CD4-positive, alpha-beta memory T cell (primary cell): ENCODE measurements at places on chromosomes 16 and 17. TPM values are rescaled to one million over a fixed set of nuclear protein-coding genes. Genes with fewer than 3 reads are reported as not detected.
A peak's percentile ranks its signal among the peaks of the same experiment; 100 is the strongest.

- no peak for DNase-seq
These were observed 30.4 kb downstream of the KIAA0513 start for GRCh38 chr16:85057948-85058347.

GRCh38 chr17:21464611-21465021 is 88.5 kb downstream of the KCNJ12 start:
- DNase-seq, result no peak

GRCh38 chr16:85420501-85421337 is 192.4 kb upstream of the GSE1 start:
- DNase-seq, result peak; percentile 72

DNA sequence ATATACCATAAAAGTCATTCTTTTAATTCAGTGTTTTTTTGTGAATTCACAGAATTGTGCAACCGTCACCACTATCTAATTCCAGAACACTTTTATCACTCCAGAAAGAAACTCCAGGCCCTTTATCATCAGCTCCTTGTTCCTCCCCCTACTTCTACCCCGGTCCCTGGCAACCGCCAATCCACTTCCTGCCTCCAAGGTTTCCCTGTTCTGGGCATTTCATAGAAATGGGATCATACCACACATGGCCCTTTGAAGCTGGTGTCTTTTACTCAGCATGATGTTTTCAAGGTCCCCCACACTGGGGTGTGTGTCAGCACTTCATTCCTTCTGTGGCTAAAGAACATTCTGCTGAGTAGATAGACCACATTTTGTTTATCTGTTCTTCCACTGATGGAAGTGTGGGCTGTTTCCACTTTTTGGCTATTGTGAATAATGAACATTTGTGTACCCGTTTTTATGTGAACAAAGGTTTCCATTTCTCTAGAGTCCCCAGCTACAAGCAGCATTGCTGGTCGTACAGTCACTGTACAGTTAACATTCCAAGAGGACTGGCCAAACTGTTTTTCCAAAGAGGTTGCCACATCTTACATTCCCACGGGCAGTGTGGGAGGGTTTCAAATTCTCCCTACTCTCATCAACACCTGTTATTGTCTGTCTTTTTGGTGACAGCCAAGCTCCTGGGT is 75.8 kb upstream of the ZNF469 start:
- no peak for DNase-seq

SMPD3 gene
- 0.63 TPM for polyA plus RNA-seq

CD300H gene
- polyA plus RNA-seq, result not detected

DNA sequence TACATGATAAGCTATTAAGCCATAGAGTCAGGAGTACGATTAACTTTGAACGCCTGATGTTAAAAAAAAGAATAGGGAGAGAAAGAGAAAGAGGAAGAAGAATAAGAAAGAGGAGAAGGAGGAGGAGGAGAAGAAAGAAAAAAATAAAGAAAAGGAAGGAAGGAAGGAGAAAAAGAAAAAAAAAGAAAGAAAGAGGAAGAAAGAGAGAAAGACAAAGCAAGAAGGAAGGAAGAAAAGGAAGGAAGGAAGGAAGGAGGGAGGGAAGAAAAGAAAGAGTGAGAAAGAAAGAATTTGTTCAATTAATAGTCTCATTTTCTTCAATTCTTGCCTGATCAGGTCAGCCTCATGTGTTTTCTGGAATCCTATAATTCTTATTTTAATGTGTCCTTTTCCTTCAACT is 33.7 kb downstream of the HS3ST2 start:
- DNase-seq, result no peak

DNA sequence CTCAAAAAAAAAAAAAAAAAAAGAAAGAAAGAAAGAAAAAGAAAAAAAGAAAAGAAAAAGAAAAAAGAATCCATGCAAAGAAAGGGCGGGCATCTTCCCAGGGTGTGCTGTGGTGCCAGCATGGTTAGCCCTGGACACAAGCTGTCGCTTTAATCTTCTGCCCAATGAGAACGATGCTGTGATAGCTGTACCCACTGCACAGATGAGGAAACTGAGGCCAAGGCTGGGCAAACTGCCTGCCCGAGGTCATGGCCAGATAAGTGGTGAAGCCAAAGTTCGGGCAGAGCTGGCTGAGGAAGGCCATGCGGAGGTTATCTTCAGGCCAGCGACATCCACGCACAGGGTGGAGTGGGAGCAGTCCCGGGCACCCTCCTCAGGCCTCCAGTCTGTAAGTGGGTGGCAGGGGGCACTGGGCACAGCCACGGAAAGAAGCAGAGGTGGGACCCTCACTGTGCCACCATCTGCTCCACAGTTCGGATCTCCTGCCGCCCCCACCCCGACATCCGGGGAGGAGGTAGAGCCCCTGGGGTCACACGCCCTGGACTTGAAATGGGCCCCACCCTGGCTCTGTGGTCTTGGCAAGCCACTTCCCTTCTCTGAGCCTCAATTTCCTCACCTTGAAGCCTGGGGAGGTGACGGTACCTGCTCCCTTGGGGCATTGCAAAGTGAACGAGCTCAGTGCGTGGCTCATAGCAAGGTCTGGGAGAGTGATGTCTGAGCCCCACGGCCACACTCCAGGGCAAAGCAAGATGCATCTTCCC is 6.5 kb downstream of the FBXL16 start:
- no peak for DNase-seq

SCNN1G gene
- polyA plus RNA-seq, result not detected

DNA sequence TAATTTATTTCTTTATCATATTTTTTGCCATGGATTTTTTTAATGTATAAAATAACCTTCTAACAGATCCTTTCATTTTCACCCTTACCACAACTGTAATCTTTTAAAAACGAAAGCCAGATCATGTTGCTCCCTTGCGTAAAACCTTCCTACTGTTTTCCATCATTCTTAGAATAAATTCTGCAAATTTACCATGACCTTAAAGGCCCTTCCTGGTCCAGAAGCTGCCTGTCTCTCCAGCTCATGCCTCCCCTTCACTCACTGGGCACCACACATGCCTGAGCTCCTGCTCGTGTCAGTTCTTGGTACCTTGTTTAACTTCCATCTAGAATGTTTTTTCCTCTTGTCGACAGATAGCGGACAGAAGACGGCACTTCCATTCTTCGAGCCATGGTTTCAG is 245.0 kb upstream of the CDH5 start:
- no peak for DNase-seq

DNA sequence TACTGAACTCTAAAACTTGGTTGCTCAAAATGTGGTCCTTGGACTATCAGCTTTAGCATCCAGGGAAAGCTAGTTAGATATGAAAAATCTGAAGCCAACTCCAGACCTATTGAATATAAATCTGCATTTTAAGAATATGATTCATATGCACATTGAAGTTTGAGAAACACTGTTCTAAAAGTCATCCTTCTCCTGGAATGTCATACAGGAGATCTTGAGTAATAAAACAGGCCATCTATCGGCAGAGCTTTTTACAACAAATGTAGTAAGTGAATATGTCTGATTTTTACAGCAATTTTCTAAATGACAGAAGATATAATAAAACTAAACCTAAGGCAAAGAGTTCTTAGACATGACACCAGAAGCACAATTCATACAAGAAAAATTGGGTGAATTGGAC is 140.4 kb downstream of the PMP22 start:
- DNase-seq, result no peak

GRCh38 chr16:30755955-30756780 is 5.7 kb downstream of the CFAP119 start:
- no peak for DNase-seq

GRCh38 chr16:80862160-80862705 is 57.8 kb upstream of the CDYL2 start:
- DNase-seq, result no peak

DNA sequence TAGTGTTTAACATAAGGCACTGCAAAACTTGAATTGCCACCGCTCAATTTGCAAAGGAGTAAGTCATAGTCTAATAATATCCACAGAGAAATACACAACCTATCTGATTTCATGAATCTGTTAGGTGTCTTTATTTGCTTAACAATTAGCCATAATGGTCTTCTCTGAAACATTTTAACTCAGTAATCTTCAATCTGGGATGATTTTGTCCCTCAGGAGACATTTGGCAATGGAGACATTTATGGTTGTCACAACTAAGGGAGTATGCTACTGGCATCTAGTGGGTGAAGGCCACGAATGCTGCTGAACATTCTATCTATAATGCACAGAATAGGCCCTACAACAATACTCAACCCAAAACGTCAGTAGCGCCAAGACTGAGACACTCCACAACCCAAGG is 4.3 kb downstream of the UBE2G1 start:
- no peak for DNase-seq

GRCh38 chr17:72414967-72415853 is 294.4 kb downstream of the SOX9 start:
- no peak for DNase-seq

- DNase-seq, result no peak
These were observed 102.7 kb downstream of the UTP18 start for GRCh38 chr17:51362811-51363585.

DNA sequence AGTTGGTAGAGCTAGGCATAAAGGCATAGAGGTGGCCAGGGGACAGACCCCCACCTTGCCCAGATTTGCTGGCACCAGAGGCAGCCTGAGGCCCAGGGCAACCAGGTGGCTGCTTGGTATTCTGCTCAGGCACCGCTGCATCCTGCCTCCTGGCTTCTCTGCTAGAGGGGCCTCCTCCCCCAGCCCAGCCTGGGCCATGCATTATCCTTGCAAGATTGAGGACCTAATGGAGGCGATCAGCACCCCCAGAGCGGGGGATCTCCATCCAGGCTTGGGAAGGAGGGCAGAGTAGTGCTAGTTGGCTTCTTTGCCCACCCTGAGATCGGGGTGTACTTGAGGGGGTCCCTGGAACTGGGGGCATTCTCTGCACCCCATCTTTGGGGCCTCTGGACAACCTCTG is 23.8 kb downstream of the CDK5RAP3 start:
- no peak for DNase-seq

TBC1D3B gene
- not detected for polyA plus RNA-seq

- DNase-seq, result no peak
These were observed 101.4 kb downstream of the RAP1GAP2 start for GRCh38 chr17:2897605-2898004.

FZD2 gene
- not detected for polyA plus RNA-seq

RNF222 gene
- 0.08 TPM for polyA plus RNA-seq

DNA sequence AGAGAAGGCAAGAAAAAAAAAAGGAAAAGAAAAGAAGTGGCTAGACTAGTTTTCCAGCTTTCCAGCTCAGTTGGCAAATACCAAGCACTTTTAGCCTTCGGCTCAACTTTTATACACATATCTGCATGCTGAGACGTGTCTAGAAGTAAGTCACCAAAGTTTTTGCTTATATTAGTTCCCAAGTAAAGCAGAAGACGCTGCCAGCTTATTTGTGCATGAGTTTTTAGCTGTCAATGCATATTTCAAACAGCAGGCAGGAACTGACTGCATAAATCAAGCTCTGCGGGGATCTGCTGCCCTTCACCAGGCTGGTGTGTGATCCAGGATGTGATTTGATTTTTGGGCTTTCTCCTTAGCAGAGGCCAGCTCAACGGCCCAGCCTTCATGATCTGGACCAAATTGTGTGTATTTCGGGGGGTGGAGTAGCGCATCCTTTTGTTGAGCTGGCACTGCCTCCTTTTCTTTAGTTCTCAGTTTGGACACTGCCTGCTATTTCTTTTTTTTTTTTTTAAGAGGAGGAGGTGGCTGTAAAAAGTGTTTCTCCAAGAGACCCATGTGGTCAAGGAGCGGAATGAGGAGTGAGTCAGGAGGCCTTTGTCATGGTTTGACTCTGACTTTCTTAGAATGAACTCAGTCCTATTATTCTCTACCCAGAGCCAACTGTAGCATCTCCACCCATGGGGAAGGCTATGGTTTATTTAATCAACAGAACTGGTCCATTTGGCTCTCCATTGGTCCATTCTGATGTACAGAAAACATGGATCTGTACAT is 162.6 kb upstream of the XYLT1 start:
- DNase-seq, result no peak

GRCh38 chr17:80594431-80595269 is 50.0 kb downstream of the RPTOR start:
- no peak for DNase-seq

GRCh38 chr16:88686062-88686438 is 257 bp downstream of the SNAI3 start:
- no peak for DNase-seq

PPP4C gene
- 276 TPM for polyA plus RNA-seq

DNA sequence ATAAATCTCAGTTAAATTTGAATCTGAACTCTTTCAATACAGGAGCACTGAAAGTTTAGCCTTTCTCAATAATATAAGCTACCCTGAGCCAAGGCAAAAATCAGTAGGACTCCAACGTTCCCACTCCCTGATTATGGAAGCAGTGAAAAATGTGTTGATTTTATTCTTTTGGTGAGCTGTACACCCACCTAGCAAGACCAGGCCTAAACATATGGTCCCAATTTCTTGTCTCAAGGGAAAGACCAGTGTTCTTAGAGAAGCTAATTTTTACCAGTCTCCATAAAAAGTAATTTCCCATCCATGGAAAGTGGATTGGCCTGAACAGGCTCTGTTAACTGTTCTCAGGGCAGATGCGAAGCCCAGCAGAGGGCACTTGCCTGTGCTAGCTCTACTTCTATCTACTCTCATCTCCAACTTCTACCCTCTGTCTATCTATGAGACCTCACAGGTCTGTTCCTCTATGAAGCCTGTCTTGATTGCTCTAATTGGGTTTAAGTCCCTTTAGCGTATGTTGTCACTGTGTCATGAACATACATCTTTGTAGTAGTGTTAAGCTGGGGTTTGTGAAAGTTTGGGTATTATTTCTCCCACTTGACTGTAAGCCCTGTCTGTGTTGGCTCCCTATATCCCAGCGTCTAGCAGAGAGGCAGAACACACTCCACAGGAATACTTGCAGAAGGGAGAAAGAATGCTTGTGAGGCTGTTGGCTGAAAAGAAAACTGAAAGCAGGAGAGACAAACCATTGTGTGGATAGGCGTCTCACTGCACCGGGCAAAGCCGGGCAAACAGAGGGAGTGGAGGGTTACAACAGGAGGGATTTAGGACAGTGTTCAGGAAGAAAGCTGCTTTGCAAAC is 167.1 kb upstream of the MAF start:
- no peak for DNase-seq

KRTAP4-3 gene
- not detected for polyA plus RNA-seq

- no peak for DNase-seq
These were observed 53.7 kb downstream of the NT5M start for GRCh38 chr17:17356931-17357270.

PRM2 gene
- not detected for polyA plus RNA-seq

DNA sequence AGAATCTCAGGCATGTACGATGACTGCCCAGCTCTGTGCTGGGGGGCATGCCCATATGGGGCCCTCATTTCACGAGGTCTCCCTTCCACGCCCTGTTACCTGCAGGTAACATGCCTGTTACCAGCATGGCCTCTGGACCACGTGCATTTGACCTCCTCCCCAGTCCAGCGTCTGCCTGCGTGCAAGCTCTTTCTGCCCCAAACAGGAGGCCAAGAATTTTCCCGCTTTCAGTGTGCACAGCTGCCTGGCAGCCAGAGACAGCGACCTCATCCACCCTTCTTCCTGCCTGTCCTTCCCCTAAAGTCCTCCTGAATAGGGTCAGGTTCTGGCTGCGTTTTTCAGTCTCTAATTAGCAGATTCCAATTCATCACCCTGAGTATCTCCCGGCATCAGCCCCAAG is 306.5 kb upstream of the ZFHX3 start:
- no peak for DNase-seq

TBC1D28 gene
- polyA plus RNA-seq, result not detected
